Subcutaneous adipose tissue (tissue), 4 donors: ENCODE measurements at places on chromosomes 3 and 15. TPM values are rescaled to one million over a fixed set of nuclear protein-coding genes. Genes with fewer than 3 reads are reported as not detected.

The CACNA1D gene
- total RNA-seq, result not detected

The PTX3 gene
- 86.5 TPM for total RNA-seq

The EAF1 gene
- total RNA-seq, result 20.2 TPM

The OR4F15 gene
- total RNA-seq, result not detected

The GRIP2 gene
- 1.5 TPM for total RNA-seq

The ANKRD63 gene
- not detected for total RNA-seq

The EXD1 gene
- not detected for total RNA-seq

The TNFAIP8L3 gene
- 4.6 TPM for total RNA-seq

The CHRD gene
- 8.0 TPM for total RNA-seq

The EOMES gene
- 0.65 TPM for total RNA-seq

The DNAH1 gene
- total RNA-seq, result 9.5 TPM

The IMPG2 gene
- total RNA-seq, result 0.38 TPM

The THRB gene
- total RNA-seq, result 37.7 TPM

The HYAL3 gene
- 4.1 TPM for total RNA-seq

The SPG21 gene
- 94.4 TPM for total RNA-seq

The ADGRG7 gene
- not detected for total RNA-seq

The SYNPR gene
- total RNA-seq, result not detected

The UMPS gene
- total RNA-seq, result 20.0 TPM

The DAZL gene
- not detected for total RNA-seq

The CADPS gene
- not detected for total RNA-seq

The ROBO2 gene
- 4.0 TPM for total RNA-seq

The MYL3 gene
- total RNA-seq, result 7.6 TPM

The CADM2 gene
- 1.0 TPM for total RNA-seq

The LINGO1 gene
- 1.1 TPM for total RNA-seq

The A4GNT gene
- not detected for total RNA-seq

The SLC51A gene
- not detected for total RNA-seq

The SLC28A1 gene
- not detected for total RNA-seq

The MASP1 gene
- 3.6 TPM for total RNA-seq

The ATP10A gene
- 31.8 TPM for total RNA-seq

The AGTR1 gene
- 95.9 TPM for total RNA-seq

The NANOGP8 gene
- total RNA-seq, result 0.66 TPM

The PP2D1 gene
- total RNA-seq, result not detected

The SLC28A2 gene
- not detected for total RNA-seq

The ICE2 gene
- 35.5 TPM for total RNA-seq

The SKOR1 gene
- 0.17 TPM for total RNA-seq

The PRSS50 gene
- not detected for total RNA-seq

The RYR3 gene
- 1.9 TPM for total RNA-seq

The HTR3E gene
- total RNA-seq, result not detected

The ZNF80 gene
- not detected for total RNA-seq

The MRPL46 gene
- total RNA-seq, result 18.5 TPM

The CSTA gene
- total RNA-seq, result 48.1 TPM

The SPATA12 gene
- total RNA-seq, result not detected

The BNIP2 gene
- 124 TPM for total RNA-seq

The AEN gene
- total RNA-seq, result 5.3 TPM

The PFN2 gene
- total RNA-seq, result 34.4 TPM
